ENCODE measurements at places on chromosomes 1 and 21. TPM values are rescaled to one million over a fixed set of nuclear protein-coding genes. Genes with fewer than 3 reads are reported as not detected.
A peak's percentile ranks its signal among the peaks of the same experiment; 100 is the strongest.

The PLEKHN1 gene
- total RNA-seq: not detected

- peak; percentile 48 for DNase-seq
Measured at GRCh38 chr1:37794372-37795339, 1.0 kb downstream of the MANEAL start.

- no peak for DNase-seq
Measured at GRCh38 chr1:6234502-6235295, 1.1 kb downstream of the ICMT start.

GRCh38 chr1:29410476-29410875, 174.2 kb downstream of the PTPRU start:
- DNase-seq: no peak

DNA sequence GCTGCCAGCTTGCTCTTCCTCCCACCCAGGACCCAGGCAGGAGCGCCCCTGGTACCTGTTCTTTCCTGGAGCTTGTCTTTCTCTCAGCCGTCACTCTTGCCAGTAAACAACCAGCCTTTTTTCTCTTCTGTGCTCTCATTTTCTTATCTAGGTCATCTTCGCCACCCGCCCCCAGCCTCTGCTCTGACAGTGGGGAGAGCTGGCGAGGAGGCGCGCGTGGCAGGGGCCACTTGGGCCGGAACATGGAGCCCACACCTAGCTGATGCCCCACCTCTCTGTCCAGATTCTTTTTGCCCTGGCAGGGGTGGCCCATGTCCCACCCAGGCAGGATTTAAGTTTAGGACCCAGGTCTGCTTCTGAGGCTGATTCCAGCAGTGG, 32.3 kb downstream of the PROK1 start:
- DNase-seq: no peak

DNA sequence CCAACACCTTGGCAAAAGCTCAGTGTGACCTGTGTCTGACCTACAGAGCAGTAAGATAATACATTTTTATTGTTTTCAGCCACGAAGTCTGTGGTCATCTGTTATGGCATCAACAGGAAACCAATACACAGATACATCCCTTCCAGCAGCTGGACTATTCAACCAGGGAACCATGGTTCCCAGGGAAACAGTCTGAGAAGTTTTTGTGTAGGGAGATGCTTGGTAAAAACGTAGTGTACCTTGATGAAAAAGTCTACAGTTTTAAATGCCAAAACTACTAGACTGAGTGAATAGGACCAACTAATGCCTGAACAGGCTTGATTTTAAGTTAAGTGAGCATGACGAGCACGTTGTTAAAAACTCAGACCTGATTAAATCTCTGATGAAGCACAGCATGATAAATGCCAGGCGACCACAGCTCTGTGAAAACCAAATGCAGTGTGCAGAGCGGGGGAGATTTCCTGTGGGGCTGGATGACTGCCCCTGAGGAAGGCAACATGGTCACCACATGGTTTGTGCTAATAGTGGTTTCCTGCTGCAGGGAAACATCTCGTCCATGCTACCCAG, 228.9 kb downstream of the TNR start:
- DNase-seq: no peak

The PCSK9 gene
- 4.1 TPM for total RNA-seq

The SPATA46 gene
- not detected for total RNA-seq

GRCh38 chr1:61746813-61747212, 4.5 kb downstream of the PATJ start:
- no peak for DNase-seq

- DNase-seq: no peak
Measured at GRCh38 chr1:160795951-160796383, at the start of gene LY9. TSS of gene LY9 (plus strand) at chr1:160796174. CDS start at chr1:160796188, 14 bp downstream.

DNA sequence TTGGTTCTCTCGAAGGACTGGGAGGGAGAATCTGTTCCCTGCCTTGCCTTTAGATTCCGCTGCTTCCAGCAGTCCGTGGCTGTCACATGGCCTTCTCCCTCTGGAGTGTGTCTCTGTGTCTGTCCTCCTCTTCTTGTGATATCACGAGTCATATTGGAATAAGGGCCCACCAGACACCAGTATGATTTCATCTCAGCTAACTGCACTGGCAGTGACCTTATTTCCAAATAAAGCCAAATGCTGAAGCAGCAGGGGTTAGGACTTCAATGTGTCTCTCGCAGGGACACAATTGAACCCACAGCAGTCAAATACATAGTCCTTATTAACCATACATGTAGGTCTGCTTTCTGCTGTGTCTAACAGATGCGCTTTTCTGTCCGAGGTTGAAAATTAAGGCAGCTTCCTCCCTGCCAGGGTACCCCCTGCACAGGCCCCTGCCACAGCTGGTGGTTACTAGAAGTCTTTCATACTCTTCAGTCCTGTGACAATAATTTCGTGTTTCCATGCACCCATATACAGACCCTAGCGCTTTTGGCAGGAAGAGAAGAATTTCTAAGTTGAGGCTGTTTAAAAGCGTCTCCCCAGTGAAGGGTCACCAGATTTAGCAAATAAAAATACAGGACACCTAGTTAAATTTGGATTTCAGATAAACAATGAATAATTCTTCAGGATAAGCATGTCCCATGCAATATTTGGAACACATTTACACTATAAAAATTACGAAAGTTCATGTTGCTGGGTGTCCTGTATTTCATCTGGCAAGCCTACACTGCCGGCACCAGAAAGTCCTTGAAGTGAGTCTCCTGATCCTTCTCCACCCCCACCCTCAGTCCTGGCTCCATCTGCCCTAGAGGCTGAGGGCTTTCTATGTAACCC, 182.1 kb downstream of the ETS2 start:
- no peak for DNase-seq

GRCh38 chr1:161172776-161173376, 4.4 kb downstream of the B4GALT3 start:
- DNase-seq: no peak

The CSF3R gene
- 1.2 TPM for total RNA-seq

- DNase-seq: no peak
Measured at GRCh38 chr1:153534226-153534924, 1.4 kb downstream of the S100A6 start.

The OR2T29 gene
- not detected for total RNA-seq

DNA sequence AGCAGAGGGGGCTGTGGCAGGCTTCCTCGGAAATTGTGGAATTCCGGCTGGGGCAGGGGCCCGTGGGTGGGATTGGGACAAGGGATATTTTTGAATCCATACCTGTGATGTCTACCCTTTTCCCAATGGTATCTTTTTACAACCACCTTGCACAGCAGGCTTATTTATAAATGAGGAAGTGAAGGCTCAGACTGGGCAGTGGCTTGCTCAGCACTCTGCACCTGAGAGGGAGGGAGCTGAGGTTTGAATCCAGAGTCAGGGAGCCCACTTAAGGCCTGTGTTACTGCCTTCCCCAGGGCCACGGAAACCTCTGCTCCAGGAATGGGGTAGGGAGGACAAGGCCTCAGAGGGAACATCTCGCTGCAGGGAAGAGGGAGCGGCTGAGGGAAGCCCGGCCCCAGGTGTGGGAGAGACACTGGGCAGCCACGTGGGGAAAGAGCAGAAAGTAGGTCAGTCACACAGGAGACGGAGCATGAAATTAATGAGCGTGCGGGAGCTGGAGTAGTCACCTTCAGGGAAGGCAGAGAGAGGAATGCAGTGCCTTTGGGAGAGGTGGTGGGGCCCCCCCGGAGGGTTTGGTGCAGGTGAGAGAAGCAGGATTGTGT, 35.4 kb upstream of the SCMH1 start:
- DNase-seq: no peak

GRCh38 chr21:31298618-31299269, 45.3 kb downstream of the TIAM1 start:
- no peak for DNase-seq

- DNase-seq: no peak
Measured at GRCh38 chr1:151133018-151133806, 13.2 kb downstream of the SEMA6C start.

- DNase-seq: no peak
Measured at GRCh38 chr1:198647055-198647454, 8.2 kb downstream of the PTPRC start.

GRCh38 chr1:18407166-18408045, 73.3 kb upstream of the KLHDC7A start:
- DNase-seq: no peak

- no peak for DNase-seq
Measured at GRCh38 chr1:228205526-228206436, 2.1 kb upstream of the OBSCN start.

- DNase-seq: no peak
Measured at GRCh38 chr1:54926970-54927369, 40.0 kb upstream of the DHCR24 start.

GRCh38 chr1:105137543-105138457, 1388.1 kb downstream of the AMY1C start:
- no peak for DNase-seq

The ACTN2 gene
- 33.8 TPM for total RNA-seq

- DNase-seq: no peak
Measured at GRCh38 chr1:33583567-33583966, 111.1 kb downstream of the ZSCAN20 start.

GRCh38 chr1:20657024-20657423, 4.1 kb downstream of the DDOST start:
- no peak for DNase-seq

- no peak for DNase-seq
Measured at GRCh38 chr1:151711044-151711800, 5.4 kb downstream of the CELF3 start.

- DNase-seq: no peak
Measured at GRCh38 chr1:115090186-115090490, 835 bp upstream of the TSPAN2 start.

The RCOR3 gene
- total RNA-seq: 40.4 TPM

The LRRC71 gene
- not detected for total RNA-seq

The SPRR2A gene
- total RNA-seq: not detected

The KCNT2 gene
- 28.1 TPM for total RNA-seq

The ESRRG gene
- 8.6 TPM for total RNA-seq

GRCh38 chr1:92356956-92357355, 58.1 kb downstream of the RPAP2 start:
- no peak for DNase-seq

The RNPC3 gene
- 16.7 TPM for total RNA-seq

GRCh38 chr1:233635765-233636502, 22.0 kb downstream of the KCNK1 start:
- no peak for DNase-seq

The DRAM2 gene
- 42.0 TPM for total RNA-seq

The C8B gene
- not detected for total RNA-seq

GRCh38 chr1:232334811-232335210, 295.1 kb downstream of the SIPA1L2 start:
- DNase-seq: no peak

DNA sequence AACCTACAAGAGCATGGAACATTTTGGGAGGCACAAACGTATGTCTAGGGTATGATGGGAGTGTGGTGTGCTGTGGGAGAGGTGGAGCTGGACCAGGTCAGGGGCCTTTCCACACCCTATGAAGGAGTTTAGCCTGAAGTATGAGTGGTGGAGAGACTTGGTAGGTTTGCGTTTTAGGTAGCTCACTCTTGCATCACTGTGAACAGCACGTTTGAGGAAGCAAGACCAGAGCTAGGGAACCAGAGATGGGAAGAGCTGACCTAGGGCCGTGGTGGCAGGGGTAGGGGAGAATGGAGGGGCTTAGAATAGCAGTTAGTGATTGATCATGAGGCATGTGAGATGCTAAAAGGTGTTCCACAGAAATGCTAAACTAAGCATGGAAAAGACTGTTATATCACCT, 25.1 kb upstream of the ZFP69B start:
- no peak for DNase-seq

GRCh38 chr1:234519506-234519905, 40.5 kb upstream of the TARBP1 start:
- no peak for DNase-seq

The S100A14 gene
- total RNA-seq: not detected

The KCNA3 gene
- 20.8 TPM for total RNA-seq

GRCh38 chr1:94234615-94235014, 2.8 kb downstream of the ARHGAP29 start:
- no peak for DNase-seq

GRCh38 chr1:13823126-13823880, 123.3 kb downstream of the PRDM2 start:
- no peak for DNase-seq

GRCh38 chr1:12502336-12503109, 115.5 kb downstream of the DHRS3 start:
- no peak for DNase-seq

DNA sequence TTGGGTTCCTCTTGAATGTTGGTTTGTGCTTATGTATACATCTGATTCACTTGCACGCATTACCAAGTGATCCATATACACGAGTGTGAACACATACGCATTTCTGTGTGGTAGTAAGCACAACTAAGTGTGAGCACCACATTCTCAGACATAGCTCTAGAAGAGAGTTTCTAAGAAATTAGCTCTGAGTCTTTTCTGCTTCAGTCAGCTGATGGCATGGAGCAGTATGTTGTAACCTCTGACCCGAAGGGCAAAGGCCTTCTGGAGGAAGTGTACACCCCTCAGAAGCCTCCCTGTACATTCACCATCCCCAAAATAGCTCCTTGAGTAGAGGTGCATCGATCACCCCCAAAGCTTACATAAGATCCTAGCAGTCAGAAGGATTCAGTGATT, 183.7 kb downstream of the KIF26B start:
- DNase-seq: no peak

DNA sequence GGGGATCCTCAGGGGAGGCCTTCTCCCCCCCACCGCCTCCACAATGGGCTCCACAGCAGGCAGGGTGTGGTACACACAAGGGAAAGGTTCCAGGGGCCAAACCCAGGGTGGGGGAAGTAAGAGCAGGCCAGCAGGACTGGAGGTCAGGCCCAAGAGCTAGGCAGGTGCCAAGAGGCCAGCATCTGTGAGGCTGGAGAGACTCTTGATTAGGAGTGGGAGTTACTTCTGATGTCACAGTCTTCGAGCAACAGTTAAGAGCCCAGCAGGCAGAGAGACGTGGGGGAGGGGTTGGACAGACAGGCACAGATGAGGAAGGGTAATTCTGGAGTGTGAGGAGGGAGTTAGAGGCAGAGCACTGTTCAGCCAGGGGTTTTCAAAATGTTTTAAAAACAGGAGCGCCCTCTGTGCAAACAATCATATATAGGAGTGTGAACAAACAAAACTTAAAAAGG, 55.8 kb downstream of the SLC9A1 start:
- DNase-seq: no peak

- no peak for DNase-seq
Measured at GRCh38 chr1:204304067-204304466, 55.7 kb downstream of the PLEKHA6 start.

All from frontal cortex (tissue), 4 donors.